ENCODE measurements at places on chromosomes 4 and X.

- DNase-seq, result no peak
Observed at GRCh38 chr4:138535316-138535715, 293.2 kb upstream of the SLC7A11 start.

DNA sequence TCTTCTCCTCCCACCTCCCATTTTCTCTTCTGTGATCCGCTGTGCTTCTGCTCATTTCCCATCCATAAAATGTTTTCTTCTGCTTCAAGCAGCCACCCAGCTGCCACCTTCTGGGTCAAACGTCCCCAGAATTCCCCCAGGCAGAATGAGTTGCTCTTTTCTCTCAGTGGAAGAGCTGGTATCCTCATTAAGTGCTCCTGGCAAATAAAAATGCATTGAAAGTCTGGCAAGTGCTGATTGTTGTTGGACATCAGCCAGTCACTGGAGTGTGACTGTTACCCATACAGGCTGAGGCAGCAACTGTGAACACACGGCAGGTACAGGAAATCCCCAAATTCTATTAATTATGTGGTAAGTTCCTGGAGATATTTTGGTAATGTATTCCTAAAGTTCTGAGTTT, 52.6 kb downstream of the LIMCH1 start:
- DNase-seq, result no peak

DNA sequence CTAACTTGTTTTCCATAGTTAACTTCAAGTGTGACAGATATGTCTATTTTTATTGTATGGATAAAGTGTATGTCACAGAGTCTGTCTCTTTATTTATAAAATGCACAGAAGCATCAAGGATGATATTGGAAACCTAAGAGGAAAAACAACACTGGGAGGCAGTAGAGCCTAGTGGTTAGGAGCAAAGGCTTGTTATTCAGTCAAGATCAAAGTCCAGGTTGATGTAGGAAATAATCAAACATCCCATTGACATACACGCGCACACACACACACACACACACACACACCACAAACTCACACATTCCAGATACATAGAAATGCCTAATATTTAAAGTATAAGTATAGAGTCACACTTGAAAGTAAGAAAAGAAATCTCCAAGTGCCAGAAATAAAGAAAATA, 206.8 kb downstream of the CHRDL1 start:
- DNase-seq, result no peak

- DNase-seq, result no peak
Observed at GRCh38 chr4:162401021-162401420, 237.2 kb upstream of the FSTL5 start.

- DNase-seq, result no peak
Observed at GRCh38 chr4:57220172-57220571, 110.0 kb upstream of the IGFBP7 start.

GRCh38 chrX:128518508-128518907, 466.3 kb upstream of the ACTRT1 start:
- DNase-seq, result no peak

DNA sequence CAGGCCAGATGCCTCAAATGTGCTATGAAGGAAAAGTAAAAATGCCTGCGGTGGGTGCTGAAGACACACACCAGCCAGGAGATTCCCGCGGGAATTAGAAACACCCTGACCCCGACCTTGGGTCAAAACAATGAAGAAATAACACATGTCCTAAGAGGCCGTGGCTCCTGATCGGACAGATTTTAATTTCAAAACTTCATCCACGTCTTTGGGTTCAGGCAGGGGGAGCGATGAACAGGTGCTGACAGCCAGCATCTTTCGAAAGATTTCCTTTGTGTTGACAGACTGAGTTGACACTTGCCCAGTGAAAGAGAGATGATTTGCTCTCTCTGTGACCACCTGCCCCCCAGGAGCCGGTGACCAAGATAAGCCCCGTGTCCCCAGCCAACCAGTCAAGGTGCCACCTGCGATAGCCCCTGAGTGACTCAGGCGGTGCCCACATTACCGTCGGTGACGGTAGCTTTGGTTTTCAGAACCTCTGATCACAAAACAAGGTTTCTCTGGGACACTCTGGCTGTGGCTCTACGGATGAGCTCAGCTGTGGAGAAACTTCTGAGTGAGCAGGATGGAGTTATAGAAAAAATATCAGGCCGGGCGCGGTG, 11.0 kb upstream of the IL3RA start:
- DNase-seq, result no peak

DNA sequence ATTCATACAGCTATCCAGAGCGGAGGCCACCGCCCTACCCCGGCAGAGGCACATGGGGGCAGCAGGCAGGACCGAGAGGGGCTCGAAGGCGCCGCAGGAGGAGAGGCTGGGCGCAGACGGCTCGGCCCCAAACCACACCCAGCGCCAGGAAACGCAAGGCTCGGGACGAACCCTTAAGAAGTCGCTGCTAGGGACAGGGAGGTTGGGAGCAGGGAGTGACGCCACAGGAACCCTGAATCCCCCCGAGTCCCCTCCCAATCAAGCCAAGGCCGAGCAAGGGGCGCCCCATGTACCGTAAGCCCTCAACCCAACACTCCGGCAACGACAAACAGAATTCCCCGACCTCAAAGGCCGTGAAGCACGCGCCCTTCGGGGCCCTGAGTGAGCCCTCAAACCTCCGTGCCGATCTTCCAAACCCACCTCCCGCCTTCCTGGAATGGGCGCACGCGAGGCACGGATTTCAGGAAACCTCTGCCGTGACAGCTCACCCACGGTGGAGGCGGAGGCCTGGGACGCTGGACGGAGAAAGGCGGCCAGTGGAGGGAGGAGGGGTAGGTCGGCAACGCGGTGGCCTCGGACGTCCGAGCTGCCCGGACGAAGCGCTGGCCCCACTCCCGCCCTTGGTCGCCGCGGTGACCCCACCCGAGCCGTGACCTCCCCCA, 1.8 kb downstream of the ZFYVE28 start:
- DNase-seq, result no peak

GRCh38 chr4:36402008-36402758, 120.8 kb downstream of the DTHD1 start:
- DNase-seq, result no peak

DNA sequence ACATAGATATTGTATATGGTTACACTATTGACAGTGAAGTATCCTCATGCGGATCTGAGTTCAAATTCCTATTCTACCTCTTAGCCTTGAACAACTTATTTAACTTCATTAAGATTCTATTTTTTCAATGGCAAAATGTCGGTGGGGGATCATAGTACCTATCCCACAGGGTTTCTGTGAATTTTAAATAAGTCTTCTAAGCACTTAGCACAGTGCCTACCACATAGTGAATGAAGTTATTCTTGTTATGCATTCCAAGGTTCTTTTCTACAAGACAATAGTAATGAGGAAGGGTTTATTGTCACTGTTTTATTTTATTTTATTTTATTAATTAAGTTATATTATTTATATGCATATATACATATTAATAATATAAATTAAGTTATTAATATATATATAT, 8.8 kb upstream of the ENAM start:
- no peak for DNase-seq

GRCh38 chr4:155173371-155173770, 35.1 kb upstream of the NPY2R start:
- no peak for DNase-seq

- no peak for DNase-seq
Observed at GRCh38 chrX:134865682-134866255, 125.0 kb upstream of the SMIM10 start.

DNA sequence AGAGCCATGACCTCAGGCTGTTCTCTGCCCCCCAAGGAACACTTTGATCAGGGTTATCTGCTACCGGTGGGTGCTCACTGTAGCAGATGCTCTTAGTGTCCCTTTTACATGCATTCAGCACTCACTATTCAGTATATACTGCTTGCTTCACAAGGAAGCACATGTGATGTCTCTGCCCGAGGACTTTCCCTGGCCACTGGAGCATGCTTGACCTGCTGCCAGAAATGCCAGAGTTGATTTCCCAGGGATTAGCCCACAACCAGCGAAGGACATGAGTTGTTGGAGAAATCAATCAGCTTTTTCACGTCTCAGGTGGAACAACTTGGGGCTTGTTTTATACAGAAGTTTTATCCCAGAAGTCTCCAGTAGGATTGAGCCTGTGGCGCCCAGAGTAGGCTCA, 51.2 kb upstream of the RPS6KA3 start:
- no peak for DNase-seq

GRCh38 chrX:137749246-137749645, 183.3 kb downstream of the ZIC3 start:
- no peak for DNase-seq

GRCh38 chr4:105093975-105094374, 52.7 kb upstream of the TET2 start:
- DNase-seq, result no peak

DNA sequence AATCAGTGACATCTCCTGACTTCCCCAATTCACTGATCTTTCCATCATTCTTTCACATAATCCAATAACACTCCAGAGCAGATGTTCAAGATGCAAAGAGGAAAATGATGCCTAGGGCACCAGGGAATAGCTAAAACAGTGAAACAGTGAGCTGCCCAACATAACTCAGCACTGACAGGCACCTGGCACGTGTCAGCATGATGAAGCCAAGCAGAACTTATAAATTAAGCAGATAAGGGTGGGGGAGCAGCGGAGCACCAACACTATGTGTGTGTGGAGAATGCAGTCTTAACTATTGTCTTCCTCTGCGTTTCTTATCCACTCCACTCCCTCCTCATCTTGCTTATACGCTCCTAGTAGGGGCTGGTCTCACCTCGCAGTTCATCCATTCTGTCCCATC, 89.4 kb downstream of the AMMECR1 start:
- no peak for DNase-seq

DNA sequence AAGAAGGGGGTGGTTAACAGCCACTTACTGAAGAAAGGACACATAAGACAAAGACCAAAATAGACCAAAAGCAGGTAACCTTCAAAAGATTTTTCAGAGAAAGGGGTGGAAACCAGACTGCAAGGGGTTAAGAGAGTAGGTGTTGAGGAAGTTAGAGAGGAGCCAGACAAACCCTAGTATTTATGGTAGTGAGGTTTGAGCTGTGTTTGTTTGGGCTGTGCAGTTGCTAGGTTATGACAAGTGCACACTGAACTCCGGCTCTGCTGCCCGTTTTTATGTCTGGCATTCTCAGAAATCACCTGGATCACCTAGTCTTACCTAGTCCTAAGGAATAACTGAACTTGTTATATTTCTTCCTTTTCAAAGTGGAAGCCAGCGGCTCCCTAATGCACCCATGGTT, 22.9 kb upstream of the G3BP2 start:
- no peak for DNase-seq

- no peak for DNase-seq
Observed at GRCh38 chrX:13266641-13267345, 53.1 kb downstream of the ATXN3L start.

DNA sequence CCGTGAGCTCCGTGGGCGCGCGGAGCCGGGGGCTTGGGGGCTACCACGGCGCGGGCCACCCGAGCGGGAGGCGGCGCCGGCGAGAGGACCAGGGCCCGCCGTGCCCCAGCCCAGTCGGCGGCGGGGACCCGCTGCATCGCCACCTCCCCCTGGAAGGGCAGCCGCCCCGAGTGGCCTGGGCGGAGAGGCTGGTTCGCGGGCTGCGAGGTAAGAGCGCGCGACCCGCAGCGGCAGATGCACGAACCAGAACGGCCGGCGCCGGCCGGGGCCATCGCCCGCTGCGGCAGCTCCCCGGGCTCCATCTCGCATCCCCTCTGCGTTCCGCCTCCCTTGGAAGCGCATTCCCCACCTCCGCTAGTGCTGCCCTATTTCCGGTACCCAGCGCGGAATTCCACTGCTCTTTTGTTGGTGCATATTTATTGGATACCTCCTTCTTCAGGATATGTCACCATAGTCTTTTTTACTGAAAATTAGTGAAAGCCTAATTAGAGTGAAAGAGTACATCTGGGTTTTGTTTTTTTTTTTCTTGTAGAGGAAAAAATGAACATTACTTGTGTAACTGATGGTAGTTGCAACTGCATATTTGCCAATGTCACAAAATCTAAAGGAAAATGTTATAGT, 797 bp downstream of the PKD2 start:
- peak; percentile 48 for DNase-seq

- DNase-seq, result no peak
Observed at GRCh38 chr4:25347971-25348370, 29.1 kb upstream of the ANAPC4 start.

GRCh38 chrX:151790481-151791160, 56.1 kb downstream of the CNGA2 start:
- DNase-seq, result no peak

DNA sequence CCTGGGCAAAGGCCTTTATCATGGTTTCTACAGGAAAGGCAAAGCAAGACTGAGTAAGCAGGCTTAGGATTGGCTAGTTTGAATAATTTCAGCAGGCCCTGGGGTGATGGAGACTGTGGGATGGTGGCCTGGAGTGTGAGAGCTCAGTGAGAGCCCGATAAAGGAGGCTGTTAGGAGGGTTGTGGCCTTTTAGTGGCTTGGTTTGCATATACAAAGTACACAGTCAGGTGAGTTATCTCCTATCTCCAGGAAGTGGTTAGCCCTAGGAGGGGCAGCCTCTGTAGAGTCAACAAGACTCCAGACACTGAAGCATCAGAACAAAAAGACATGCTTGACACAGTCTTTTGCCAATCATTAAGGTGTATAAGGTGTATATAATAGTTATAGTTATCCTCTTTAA, 157.2 kb downstream of the CFAP299 start:
- no peak for DNase-seq

DNA sequence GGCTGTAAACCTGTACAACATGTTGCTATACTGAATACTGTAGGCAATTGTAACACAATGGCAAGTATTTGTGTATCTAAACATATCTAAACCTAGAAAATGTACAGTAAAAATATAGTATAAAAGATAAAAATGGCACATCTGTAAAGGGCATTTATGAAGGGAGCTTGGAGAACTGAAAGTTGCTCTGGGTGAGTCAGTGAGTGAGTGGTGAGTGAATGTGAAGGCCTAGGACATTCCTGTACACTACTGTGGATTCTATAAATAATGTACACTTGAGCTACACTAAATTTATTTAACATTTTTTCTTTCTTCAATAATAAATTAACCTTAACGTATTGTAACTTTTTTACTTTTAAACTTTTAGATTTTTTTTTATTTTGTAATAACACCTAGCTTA, 5.0 kb upstream of the SHROOM4 start:
- DNase-seq, result no peak

DNA sequence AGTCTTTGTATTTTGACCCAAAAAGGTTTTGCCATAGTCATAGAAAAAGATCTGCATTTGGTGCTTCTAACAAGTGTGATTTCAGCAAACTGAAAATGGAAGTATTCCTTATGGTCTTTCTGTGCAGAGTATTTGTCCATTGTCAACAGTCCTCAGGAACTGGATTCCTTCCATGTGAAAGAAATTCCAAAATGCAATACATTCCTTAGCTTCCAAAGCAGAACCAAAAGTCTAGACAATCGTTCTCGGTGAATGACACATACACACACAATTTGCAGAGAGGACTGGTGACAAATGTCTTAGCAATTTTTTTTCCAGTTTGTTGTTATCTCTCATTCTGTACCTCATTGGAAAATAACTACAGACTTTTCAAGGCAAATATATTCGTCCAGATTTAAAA, 562.2 kb upstream of the SLIT2 start:
- no peak for DNase-seq

DNA sequence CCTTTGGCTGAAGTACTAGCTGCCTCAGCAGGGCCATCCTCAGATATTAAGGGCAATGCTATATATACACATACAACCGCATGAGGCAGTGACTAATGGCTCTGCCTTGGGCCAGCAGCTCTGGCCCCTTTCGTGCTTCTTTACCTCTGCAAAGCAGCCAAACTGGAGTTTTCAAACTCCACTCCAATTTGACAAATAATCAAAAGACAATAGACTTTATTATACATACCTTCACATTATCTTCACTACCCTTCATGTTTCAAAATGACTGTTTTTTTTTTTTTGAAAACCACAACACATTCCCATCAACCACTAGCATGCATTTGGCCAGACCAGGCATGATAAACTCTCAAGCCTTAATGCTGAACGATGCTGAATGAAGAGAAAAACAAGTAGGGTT, 187.7 kb downstream of the ENOX2 start:
- no peak for DNase-seq
